CD4-positive, alpha-beta T cell treated with Interleukin-17A for 4 hours (primary cell): ENCODE measurements at places on chromosomes 16 and 17.

- DNase-seq: peak; percentile 53
Observed at GRCh38 chr16:80824623-80825364, 20.4 kb upstream of the CDYL2 start.

GRCh38 chr17:53629188-53629587 lies 193.5 kb upstream of the KIF2B start:
- DNase-seq: no peak

- DNase-seq: peak; percentile 43
Observed at GRCh38 chr16:13866073-13866472, 53.9 kb upstream of the ERCC4 start.

DNA sequence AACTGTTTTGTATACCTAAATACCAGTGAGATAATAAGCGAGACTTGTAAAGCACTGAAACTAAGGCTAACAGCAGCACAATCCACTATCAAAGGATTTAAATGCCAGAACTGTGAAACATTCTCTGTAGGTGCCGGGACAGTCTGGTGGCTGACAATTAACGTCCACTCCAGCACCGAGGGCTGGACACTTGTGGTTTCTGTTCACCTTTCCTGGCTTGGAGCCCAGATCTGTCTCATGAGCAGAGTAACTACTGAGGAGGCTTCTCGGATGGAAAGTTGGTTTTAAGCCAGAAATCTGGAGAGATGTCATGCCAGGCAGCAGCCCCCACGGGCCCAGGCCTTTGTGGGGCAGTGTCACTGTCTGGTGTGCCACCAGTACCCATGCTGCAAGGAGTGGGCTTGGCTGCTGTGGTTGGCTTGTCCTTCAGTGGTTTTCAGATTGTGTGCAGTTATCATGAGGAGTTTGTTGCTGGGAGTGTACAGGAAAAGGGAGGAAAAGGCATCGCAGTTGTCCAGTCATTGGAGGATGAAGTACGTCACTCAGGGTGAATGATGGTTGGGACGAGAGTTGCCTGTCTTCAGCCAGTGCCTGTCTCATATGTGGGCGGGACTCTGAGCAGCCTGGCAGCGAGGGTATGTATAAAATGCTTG lies 35.5 kb downstream of the UBN1 start:
- DNase-seq: no peak

DNA sequence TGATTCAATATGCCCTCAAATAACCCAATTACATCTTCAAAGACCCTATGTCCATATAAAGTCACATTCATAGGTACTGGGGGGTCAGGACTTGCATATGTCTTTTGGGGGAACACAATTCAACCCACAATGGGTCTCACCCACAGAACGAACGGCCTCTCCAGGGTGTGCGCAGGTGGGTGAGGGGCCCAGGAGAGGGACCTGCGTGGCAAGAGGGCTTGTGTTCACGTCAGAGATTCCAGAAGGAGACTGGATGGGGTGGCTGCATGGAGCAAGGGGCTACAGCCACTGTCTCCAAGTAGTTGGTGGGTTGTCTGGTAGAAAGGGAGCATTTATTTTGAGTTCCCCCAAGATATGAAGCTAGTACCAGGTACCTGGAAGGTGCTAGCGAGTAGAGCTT lies 212.2 kb downstream of the SEC14L1 start:
- no peak for DNase-seq

GRCh38 chr17:77315010-77315409 lies 174.2 kb downstream of the SEC14L1 start:
- DNase-seq: no peak

- no peak for DNase-seq
Observed at GRCh38 chr16:87486713-87487247, 6.0 kb downstream of the ZCCHC14 start.

- no peak for DNase-seq
Observed at GRCh38 chr17:47620503-47621245, 29.0 kb upstream of the KPNB1 start.

- no peak for DNase-seq
Observed at GRCh38 chr16:73378471-73378870, 330.5 kb upstream of the ZFHX3 start.

- no peak for DNase-seq
Observed at GRCh38 chr17:72631568-72631948, 460.9 kb downstream of the SLC39A11 start.

DNA sequence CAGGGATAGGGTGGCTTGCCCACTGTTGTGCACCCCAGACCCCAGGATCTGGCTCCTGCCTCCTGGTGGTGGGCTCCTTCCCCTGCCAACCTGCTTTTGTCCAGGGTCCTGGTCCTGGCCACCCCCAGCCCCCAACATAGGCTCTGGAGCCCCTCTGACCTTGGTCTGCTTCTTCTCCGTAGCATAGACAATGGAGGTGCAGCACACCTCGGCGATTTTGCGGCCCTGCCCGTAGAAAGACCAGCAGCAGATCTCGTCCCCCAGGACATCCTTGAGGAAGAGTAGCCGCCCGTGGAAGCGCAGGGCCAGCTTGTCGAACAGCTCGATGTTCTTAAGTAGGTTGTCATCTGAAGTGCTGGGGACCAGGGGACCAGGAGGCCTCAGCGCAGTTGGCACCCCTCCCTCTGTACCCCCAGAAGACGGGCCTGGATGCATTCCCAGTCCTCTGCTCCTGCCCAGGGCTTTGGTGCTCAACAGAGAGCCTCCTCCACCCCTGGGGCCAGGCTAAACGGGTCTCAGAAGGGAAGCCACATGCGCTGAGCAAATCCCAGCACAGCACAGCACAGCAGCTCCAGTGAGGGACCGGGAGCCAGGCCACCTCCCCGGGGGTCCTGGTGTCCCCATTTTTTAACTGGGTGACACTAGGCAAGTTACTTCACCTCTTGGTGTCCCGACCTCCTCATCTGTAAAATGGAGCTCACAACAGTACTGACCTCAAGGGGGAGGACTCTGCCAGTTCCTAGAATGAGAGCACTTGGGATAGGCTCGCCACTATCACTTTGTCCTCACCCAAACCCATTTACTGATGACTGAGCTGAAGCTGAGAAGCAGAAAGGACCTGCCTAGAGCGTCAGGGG lies 10.8 kb downstream of the ASPHD1 start:
- DNase-seq: no peak

DNA sequence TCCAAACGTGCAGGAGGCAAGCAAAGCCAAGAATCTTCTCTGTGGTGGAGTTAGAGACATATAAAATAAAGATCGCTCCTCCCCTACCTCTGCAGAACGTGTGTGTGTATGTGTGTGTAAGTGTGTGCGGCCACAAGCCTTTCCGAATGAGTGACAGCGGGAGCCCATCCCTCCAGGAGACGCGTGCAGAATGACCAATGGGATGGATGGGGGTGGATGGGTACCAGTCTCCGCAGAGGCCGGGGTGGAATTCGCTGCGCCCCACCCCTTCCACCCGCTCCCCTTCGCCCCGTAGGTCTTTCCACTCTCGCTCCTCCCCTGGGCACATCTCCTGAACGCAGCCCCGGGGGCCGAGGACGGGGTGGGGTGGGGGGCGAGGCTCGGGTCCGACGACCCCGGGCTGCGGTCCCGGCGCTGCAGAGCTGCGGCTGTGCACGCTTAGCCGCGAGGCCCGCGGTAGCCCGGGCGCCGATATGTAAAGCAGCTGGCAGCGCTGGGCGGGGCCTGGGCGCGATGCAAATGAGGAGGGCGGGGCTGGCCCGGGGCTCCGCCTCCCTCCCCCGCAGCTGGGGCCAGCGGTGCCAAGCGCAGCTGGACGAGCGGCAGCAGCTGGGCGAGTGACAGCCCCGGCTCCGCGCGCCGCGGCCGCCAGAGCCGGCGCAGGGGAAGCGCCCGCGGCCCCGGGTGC lies at the start of gene PRKCB:
Gene PRKCB (plus strand): TSS at position 594 of the 688 bp plus-strand sequence.
- DNase-seq: peak; percentile 94

GRCh38 chr16:89071686-89072547 lies 21.7 kb upstream of the ACSF3 start:
- DNase-seq: no peak

DNA sequence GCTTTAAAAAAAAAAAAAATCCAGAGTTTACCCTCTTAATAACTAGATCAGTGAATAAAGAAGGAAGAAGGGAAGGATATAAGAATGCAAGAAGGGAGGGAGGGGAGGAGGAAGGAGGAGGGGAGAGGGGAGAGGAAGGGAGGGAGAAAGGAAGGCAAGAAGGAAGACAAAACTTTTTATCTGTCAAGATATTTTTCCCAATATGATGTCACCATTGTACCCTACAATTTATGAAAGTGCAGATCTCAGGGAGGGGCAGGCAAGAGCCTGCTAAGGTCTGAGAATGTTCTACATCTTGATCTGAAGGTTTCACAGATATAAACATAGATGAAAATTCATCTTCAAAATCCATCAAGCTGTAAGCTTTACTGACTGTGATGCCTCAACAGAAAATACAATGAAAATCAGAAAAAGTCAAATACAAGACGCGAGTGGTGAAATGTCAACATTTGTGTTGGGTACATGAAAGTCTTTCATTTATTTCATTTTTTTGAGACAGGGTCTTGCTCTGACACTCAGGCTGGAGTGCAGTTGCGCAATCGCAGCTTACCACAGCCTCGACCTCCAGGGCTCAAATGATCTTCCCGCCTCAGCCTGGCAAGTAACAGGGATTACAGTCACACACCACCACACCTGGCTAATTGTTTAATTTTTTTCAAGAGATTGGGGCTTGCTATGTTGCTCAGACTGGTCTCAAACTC lies 57.1 kb upstream of the EMP2 start:
- no peak for DNase-seq

- DNase-seq: no peak
Observed at GRCh38 chr17:34066528-34066927, 188.6 kb upstream of the CCL2 start.

GRCh38 chr17:8935191-8935590 lies 30.3 kb downstream of the PIK3R5 start:
- peak; percentile 52 for DNase-seq

DNA sequence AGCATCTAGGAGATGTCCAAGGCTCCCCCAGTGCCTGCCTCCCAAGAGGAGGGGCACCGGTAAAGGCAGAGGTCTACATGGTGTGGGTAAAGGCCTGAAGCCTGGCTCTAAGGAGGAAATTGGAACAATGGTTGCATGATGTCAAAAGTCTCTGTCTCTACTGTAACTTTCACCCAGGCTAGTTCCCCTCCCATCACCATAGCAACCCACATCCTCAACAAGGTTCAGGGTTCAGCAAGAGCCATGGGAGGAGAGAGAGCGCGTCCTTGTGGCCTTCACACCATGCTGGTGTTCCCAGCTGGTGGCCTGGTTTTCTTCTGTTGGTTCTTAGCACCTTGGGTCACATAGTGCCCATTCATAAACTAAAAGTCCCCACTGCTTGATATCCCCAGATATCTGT lies 196.7 kb upstream of the CDH5 start:
- no peak for DNase-seq

GRCh38 chr16:80536238-80536637 lies 4.6 kb upstream of the DYNLRB2 start:
- no peak for DNase-seq

- DNase-seq: no peak
Observed at GRCh38 chr16:51723036-51723724, 572.1 kb upstream of the SALL1 start.

DNA sequence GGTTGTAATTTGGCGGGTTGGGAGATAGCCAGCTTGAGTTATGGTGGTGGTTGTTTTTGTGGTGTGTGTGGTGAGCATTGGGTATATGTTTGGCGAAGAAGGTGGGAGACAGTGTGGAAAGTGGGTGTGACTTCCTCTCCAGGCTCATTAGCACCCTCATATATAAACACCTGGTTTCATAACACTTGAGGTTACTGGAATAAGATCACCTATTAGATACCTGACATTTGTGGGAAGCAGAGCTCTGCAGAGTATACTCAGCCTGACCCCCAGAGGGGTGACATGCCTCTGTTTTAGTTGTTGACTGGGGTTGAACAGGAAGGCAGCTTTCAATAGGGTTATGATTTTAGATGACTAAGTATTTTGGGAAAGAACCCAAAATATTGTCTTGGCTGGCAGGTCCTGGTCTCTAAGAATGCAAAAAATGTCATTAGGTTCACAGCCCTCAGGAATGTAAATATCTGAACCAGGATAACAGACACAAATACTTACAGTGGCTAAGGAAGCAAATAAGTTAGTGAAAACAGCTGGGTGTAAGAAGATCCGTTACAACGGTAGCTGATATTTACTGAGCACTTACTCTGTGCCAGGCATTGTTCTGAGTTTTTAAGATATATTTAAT lies 18.3 kb upstream of the EFCAB13 start:
- DNase-seq: no peak

DNA sequence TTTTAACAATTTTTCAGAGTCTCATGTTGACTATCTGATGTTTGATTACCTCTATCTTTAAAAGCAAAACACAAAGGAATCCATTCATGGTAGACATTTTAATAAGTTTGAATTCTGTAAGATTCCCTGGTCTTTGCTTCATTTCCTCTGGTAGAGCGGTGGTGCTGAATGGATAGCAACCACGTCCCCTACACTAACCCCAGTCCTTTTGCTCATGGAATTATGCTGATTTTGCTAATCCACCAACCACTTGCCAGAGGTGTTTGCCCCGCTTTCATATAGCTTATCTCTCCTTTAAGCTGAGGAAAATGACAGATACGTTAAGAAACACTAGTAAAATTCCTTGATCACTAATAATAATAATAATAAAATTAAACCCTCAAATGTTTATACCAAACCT lies 9.5 kb downstream of the KCNJ16 start:
- DNase-seq: no peak

GRCh38 chr17:9843152-9844010 lies 17.7 kb downstream of the GLP2R start:
- no peak for DNase-seq

- no peak for DNase-seq
Observed at GRCh38 chr17:41363881-41364280, 5.7 kb downstream of the KRT33B start.
